ENCODE measurements at places on chromosomes 2 and 18. TPM values are rescaled to one million over a fixed set of nuclear protein-coding genes. Genes with fewer than 3 reads are reported as not detected.
A peak's percentile ranks its signal among the peaks of the same experiment; 100 is the strongest.

DNA sequence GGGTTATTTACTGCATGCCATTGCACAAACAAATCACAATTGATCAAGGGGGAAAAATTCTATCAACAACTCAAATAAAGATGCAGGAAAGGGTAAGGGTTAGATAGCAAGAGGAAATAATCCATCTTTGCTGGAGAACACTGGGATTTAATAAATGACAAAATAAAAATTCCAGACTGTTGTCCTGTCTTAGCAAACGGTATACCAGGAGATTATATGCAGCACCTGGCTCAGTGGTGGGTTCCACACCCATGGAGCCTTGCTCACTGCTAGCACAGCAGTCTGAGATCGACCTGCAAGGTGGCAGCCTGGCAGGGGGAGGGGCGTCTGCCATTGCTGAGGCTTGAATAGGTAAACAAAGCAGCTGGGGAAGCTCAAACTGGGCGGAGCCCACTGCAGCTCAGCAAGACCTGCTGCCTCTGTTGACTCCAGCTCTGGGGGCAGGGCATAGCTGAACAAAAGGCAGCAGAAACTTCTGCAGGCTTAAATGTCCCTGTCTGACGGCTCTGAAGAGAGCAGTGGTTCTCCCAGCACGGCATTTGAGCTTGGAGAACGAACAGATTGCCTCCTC, 296.5 kb upstream of the THSD7B start:
- H3K27ac ChIP-seq, result no peak overlapping the region
- H3K4me3 ChIP-seq, result no peak overlapping the region
- H3K4me1 ChIP-seq, result no peaks in the 10 kb centered on the region
- no peaks in the 10 kb centered on the region for H3K36me3 ChIP-seq
- H3K27me3 ChIP-seq, result peaks cover 15% of the 10 kb centered on the region

- no peaks in the 10 kb centered on the region for H3K4me1 ChIP-seq
- H3K36me3 ChIP-seq, result no peaks in the 10 kb centered on the region
- H3K4me3 ChIP-seq, result no peak overlapping the region
- H3K27ac ChIP-seq, result no peak overlapping the region
- peaks cover 5% of the 10 kb centered on the region for H3K27me3 ChIP-seq
These were observed 60.5 kb downstream of the PMAIP1 start for GRCh38 chr18:59960272-59960671.

DNA sequence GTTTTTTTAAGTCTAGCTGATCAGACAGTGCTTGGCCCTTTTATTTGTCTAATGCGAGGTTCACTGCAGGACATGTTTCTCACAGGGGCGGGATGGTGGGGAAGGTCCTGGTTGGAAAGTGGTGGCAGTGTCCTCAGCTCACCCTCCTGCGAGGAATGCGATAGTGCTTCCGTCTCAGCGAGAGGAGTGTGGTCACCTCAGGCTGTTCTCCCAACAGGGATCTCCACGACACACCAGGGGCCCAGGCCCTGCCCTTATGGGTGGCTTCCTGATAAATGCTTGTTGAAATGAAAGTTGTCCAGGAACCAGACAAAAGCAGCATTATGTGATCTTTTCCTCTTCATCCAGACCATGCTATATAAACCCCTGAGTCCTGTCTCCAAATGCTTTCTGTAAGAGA, 70.1 kb downstream of the BOLA3 start:
- peaks cover 5% of the 10 kb centered on the region for H3K36me3 ChIP-seq
- no peak for DNase-seq
- no peaks in the 10 kb centered on the region for H3K27me3 ChIP-seq
- no peak overlapping the region for H3K4me3 ChIP-seq

- no peaks in the 10 kb centered on the region for H3K4me1 ChIP-seq
- H3K27ac ChIP-seq, result no peak overlapping the region
- H3K36me3 ChIP-seq, result peaks cover 2% of the 10 kb centered on the region
- DNase-seq, result no peak
- H3K4me3 ChIP-seq, result no peak overlapping the region
These were observed 320.1 kb downstream of the ALK start for GRCh38 chr2:29601321-29601720.

DNA sequence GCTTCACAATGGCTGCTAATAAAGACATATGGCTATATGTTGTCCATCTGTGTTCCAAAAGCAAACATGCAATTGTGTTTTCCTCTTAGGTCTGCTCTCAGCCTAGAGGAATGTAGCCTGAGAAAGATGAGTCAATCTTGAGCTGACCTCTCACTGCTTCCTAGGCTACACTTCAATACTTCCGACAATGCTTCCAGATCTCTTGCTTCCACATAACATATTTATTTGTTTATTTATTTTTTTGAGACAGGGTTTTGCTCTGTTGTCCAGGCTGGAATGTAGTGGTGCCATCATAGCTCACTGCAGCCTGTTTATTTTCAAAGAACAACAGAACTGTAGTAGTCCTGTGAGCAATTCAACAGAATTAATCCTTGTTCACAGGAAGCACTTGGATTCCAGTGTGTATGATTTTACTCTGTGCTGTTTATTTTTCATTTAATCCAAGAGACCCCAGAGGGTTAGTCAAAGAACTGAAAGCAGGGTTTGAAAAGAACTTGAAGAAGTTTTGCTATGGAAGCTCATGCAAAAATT, 437.9 kb downstream of the TXNL1 start:
- H3K36me3 ChIP-seq, result no peaks in the 10 kb centered on the region
- no peaks in the 10 kb centered on the region for H3K27me3 ChIP-seq
- H3K4me1 ChIP-seq, result peaks cover 12% of the 10 kb centered on the region
- DNase-seq, result no peak
- H3K27ac ChIP-seq, result no peak overlapping the region
- no peak overlapping the region for H3K4me3 ChIP-seq

DNA sequence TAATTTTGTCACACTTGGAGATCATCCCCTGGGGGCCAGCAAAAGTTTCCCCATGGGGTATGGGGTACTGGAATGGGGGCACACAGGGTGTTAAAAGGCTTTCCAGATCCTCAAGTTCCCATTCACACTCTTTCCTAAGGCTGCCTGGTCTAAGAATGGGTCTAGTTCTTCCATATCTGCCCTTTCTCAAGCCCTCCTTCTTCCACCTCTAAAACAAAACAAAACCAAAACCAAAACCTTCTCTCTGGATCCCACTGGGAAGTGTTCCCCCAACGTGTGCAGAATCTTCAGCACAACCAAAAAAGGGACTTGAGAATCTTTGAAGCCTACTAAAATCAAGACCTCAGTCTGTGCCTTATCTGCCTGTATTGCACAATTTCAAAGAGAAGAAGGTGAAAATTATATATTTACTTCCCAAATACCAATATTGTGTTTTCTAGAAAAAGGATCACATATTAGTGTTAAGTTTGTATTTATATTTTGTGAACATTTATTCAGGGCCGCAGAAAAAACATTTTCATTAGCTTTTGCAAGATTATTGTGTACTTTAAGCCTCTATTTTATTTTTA, 207.2 kb upstream of the TCF4 start:
- no peak for DNase-seq
- no peaks in the 10 kb centered on the region for H3K27me3 ChIP-seq
- H3K4me1 ChIP-seq, result peaks cover 6% of the 10 kb centered on the region
- H3K4me3 ChIP-seq, result no peak overlapping the region

Gene CSRNP3
- 28.4 TPM for total RNA-seq

- peaks cover 4% of the 10 kb centered on the region for H3K4me1 ChIP-seq
- H3K36me3 ChIP-seq, result no peaks in the 10 kb centered on the region
- no peak for DNase-seq
- H3K4me3 ChIP-seq, result no peak overlapping the region
- H3K27me3 ChIP-seq, result no peaks in the 10 kb centered on the region
These were observed 56.8 kb upstream of the RASGRP3 start for GRCh38 chr2:33419581-33420200.

DNA sequence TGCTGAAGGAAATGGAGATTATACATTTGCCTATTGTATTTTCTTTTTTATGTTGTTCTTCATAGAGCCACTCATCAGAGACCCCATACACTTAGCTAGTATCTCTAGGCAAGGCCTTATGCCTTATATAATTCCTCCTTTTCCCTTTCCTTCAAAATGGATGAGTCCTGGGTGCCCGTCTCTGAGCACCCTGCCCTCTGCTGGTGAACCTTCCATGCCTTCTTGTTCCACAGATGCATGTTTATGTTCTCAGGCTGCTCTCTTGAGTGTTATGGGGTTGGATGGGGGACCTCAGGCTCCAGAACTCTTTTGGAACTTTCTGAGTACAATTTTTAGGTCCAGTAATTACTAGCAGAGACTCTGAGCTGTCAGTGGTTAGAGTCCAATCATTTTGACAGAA, 368.6 kb upstream of the SPRED2 start:
- H3K4me1 ChIP-seq, result peaks cover 35% of the 10 kb centered on the region
- DNase-seq, result no peak
- H3K36me3 ChIP-seq, result no peaks in the 10 kb centered on the region
- no peak overlapping the region for H3K27ac ChIP-seq
- no peak overlapping the region for H3K4me3 ChIP-seq
- no peaks in the 10 kb centered on the region for H3K27me3 ChIP-seq

Gene MRPL33
- 67.0 TPM for total RNA-seq

Gene DNAJC5G
- not detected for total RNA-seq

GRCh38 chr2:16860627-16861026, 195.0 kb upstream of the CYRIA start:
- no peaks in the 10 kb centered on the region for H3K4me1 ChIP-seq
- DNase-seq, result no peak
- no peak overlapping the region for H3K27ac ChIP-seq
- H3K4me3 ChIP-seq, result no peak overlapping the region

- DNase-seq, result no peak
- H3K36me3 ChIP-seq, result peaks cover 2% of the 10 kb centered on the region
- H3K4me1 ChIP-seq, result no peaks in the 10 kb centered on the region
- H3K4me3 ChIP-seq, result no peak overlapping the region
- no peaks in the 10 kb centered on the region for H3K27me3 ChIP-seq
These were observed 41.1 kb downstream of the ID2 start for GRCh38 chr2:8722986-8723385.

DNA sequence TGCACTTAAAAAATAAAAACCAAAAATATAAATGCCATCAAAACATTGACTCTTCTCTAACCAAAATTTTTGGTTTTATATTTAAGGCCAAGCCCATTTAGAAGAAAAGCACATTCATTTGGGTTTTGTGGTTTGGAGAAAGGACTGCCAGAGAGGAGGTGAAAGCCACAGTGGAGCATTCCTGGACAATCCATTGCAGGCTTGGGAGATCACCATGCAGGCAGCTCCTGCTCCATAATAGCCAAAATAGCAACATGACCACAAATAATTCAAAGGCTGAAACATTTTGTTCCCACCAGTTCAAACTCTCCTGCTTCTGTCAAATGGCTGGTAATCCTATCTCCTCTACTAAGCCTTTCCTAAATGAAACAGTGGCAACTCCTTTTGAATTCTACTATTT, 73.5 kb downstream of the GALNT3 start:
- no peak overlapping the region for H3K4me3 ChIP-seq
- no peaks in the 10 kb centered on the region for H3K27me3 ChIP-seq
- H3K36me3 ChIP-seq, result no peaks in the 10 kb centered on the region

Gene GULP1
- total RNA-seq, result 43.8 TPM

Gene TMEM198
- 16.4 TPM for total RNA-seq

Gene SCN7A
- 0.39 TPM for total RNA-seq

DNA sequence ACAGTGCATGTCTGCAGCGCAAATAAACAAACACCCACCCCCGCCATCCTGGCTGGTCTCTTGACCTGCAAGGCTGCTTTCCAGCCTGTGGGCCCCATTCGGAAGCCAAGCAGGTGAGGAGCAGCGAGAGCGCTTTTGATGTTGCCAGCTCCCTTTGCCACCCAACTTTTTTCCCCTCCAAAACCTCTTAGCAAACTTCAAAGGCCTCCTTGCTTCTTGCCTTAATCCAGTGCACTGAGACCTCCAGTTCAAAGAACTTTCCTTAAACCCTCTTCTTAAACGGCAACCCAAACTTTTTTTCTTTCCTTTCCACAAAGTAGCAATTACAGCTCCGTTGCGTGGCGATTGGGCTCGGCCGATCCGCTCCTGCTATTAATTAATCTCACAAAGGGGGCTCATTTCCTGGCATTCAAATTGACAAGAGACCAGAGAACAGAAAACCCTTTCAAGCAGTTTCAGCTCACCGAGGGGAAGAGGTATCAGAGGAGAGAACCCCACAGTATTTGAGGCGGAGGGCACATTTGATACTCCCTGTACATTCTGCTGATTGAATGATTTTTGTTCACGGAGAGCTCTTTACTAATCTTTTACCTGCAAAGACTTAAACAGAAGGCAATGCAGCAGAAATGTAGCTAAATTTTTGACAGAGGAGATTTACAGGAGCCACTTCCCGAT, 531.4 kb downstream of the TMEM182 start:
- peaks cover 65% of the 10 kb centered on the region for H3K4me1 ChIP-seq
- H3K27me3 ChIP-seq, result no peaks in the 10 kb centered on the region
- H3K36me3 ChIP-seq, result no peaks in the 10 kb centered on the region
- DNase-seq, result no peak
- H3K27ac ChIP-seq, result peak overlapping the region; percentile 94

GRCh38 chr18:63284827-63285733, 34.5 kb downstream of the BCL2 start:
- H3K4me3 ChIP-seq, result no peak overlapping the region
- no peak overlapping the region for H3K27ac ChIP-seq
- H3K4me1 ChIP-seq, result peaks cover 3% of the 10 kb centered on the region
- peaks cover 3% of the 10 kb centered on the region for H3K36me3 ChIP-seq
- no peaks in the 10 kb centered on the region for H3K27me3 ChIP-seq

GRCh38 chr18:74476140-74476539, 19.0 kb upstream of the DIPK1C start:
- H3K4me3 ChIP-seq, result no peak overlapping the region
- no peaks in the 10 kb centered on the region for H3K36me3 ChIP-seq
- no peaks in the 10 kb centered on the region for H3K27me3 ChIP-seq
- H3K27ac ChIP-seq, result no peak overlapping the region

DNA sequence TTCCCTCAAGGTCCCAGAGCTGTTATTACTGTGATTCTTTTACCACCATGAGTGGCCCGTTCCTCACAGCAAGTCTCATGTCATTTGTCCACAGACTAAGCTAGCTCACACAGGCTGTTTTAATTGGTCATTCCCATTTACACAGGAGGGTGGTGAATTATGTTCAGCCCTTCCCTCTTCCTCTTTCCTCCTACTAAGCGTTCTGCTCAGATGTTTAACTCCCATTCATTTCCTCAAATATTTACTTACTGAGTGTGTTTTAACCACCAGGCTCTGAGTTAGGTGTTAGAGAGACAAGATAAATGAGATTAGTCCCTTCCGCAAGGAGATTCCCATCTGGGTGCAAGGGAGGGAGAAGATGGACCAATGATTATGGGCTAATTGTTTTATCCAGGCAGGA, 403.6 kb upstream of the ACVR2A start:
- DNase-seq, result no peak
- H3K27ac ChIP-seq, result peak overlapping the region; percentile 28
- H3K36me3 ChIP-seq, result no peaks in the 10 kb centered on the region
- no peak overlapping the region for H3K4me3 ChIP-seq
- H3K27me3 ChIP-seq, result no peaks in the 10 kb centered on the region
- peaks cover 9% of the 10 kb centered on the region for H3K4me1 ChIP-seq

Gene SIGLEC15
- not detected for total RNA-seq

DNA sequence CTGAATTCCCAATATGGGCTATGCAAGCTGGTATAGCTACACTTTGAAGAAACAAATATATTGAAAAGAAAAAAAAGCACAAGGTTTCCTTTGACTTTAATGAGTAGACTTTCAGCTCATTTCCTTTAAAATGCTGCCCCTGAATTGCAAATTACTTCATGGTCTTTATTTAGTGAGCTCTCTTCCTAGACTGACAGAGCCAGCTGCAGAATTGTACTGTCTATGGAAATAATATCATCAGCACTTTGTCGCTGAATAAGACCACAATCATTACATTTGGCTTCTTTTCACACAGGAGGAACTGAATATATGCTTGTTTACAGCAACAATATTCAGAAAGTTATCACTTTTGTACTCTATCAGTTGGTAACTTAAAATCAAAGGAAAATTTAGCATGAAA, 41.7 kb downstream of the ARL5A start:
- H3K36me3 ChIP-seq, result peaks cover 23% of the 10 kb centered on the region
- H3K27ac ChIP-seq, result no peak overlapping the region
- DNase-seq, result no peak
- peaks cover 14% of the 10 kb centered on the region for H3K4me1 ChIP-seq
- no peaks in the 10 kb centered on the region for H3K27me3 ChIP-seq

All from neural crest cell (in vitro differentiated cells).